ENCODE measurements at places on chromosomes 3 and 15.
A peak's percentile ranks its signal among the peaks of the same experiment; 100 is the strongest.

DNA sequence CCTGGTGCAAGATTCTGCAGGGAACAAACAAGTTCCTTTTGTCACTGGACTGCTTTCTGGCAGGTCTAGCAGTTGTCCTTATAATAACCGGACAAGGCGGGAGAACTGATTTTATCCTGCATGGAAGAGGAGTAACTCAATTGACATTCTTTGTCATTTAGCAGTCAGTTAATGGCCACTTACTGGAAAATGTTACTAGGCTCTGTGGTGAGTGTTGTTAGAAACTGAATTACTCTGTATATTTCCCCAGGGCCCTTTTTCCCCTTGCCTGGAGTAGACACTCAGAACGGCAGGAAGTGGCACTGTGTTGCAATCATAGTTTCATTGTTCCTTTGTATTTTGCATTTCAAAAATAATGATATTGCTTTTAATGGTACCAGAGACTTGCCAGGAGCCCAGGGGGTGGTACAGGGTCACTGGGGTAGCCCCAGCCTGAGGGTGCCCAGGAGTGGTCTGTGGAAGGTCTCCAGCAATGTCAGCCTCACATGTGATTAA, 318.6 kb upstream of the LRRFIP2 start:
- peak; percentile 8 for DNase-seq

DNA sequence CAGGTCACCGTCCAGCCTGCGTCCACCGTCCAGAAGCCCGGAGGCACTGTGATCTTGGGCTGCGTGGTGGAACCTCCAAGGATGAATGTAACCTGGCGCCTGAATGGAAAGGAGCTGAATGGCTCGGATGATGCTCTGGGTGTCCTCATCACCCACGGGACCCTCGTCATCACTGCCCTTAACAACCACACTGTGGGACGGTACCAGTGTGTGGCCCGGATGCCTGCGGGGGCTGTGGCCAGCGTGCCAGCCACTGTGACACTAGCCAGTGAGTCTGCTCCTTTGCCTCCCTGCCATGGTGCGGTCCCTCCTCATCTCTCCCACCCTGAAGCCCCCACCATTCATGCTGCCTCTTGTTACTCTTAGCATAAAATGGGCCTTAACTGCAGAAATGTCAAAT, 39.2 kb downstream of the BOC start:
- DNase-seq = no peak

GRCh38 chr3:157520485-157521150, 17.4 kb upstream of the VEPH1 start:
- no peak for DNase-seq

- peak; percentile 67 for DNase-seq
These were observed 25.9 kb downstream of the ACP3 start for GRCh38 chr3:132343018-132343612.

GRCh38 chr15:43107751-43108150, 1.9 kb upstream of the UBR1 start:
- no peak for DNase-seq

- DNase-seq = peak; percentile 58
These were observed 6.6 kb downstream of the MAP2K5 start for GRCh38 chr15:67548862-67549651.

- DNase-seq = no peak
These were observed 123.8 kb downstream of the B3GALNT1 start for GRCh38 chr3:160981217-160981938.

GRCh38 chr3:138019281-138020069, 9.5 kb downstream of the CLDN18 start:
- no peak for DNase-seq

DNA sequence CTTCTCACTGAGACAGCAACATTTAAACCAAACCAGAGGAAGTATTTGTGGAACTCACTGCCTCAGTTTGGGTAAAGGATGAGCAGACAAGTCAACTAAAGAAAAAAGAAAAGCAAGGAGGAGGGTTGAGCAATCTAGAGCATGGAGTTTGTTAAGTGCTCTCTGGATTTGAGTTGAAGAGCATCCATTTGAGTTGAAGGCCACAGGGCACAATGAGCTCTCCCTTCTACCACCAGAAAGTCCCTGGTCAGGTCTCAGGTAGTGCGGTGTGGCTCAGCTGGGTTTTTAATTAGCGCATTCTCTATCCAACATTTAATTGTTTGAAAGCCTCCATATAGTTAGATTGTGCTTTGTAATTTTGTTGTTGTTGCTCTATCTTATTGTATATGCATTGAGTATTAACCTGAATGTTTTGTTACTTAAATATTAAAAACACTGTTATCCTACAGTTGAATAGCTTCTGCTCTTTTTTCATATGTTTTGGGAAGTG, 23.3 kb downstream of the CLDN18 start:
- no peak for DNase-seq

- no peak for DNase-seq
These were observed 347.7 kb upstream of the TGFBR2 start for GRCh38 chr3:30258426-30259392.

- DNase-seq = no peak
These were observed 23.0 kb upstream of the TOP2B start for GRCh38 chr3:25687742-25688141.

DNA sequence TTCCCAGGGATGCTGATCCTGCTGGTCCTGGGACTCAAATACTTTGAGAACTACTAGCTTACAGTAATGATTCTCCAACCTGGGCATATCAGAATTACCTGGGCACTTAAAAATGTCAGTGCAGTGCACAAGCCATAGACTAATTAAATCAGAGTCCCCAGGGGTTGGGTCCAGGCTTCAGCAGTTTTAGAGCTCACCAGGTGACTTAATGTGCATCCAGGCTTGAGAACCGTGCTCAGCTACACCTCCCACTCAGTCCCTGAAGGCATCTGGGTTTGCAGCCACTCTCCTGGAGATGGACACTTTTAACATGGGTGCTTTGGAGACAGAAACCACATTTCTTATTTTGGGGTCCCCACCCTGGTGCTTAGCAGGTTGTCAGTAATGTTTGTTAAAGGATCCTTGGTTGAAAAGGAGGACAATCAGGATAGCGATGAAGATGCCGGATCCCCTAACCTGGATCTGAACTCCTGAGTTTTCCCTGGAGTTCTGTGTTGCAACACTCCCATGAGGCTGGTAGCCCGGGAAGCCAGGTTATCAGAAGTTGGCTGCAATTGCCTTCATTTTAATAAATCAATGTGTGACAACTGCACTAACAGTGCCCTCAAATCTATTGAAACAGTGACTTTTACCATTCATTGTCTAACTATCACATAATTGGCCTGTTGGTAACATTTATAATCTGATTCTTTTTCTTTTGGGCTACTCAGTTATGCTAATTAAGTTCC, 48.1 kb downstream of the BFSP2 start:
- DNase-seq = no peak

DNA sequence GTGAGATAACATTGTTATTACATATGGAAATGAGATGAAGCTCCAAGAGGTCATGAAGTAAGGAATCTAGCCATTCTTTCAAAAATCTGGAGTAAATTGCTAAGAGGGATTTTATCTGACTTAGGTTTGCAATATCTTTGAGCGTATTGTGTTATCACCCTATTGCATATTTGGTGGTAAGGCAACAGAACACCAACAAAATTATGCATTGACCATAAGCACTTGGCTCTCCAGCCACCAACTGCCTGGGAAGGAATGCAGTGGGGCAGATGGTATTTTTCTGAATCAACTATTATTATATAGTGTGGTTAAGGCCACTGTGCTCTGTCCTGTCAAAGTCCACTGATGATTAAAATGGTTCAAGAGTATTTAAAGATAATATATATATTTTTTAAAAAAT, 287.9 kb upstream of the SEMA6D start:
- no peak for DNase-seq

DNA sequence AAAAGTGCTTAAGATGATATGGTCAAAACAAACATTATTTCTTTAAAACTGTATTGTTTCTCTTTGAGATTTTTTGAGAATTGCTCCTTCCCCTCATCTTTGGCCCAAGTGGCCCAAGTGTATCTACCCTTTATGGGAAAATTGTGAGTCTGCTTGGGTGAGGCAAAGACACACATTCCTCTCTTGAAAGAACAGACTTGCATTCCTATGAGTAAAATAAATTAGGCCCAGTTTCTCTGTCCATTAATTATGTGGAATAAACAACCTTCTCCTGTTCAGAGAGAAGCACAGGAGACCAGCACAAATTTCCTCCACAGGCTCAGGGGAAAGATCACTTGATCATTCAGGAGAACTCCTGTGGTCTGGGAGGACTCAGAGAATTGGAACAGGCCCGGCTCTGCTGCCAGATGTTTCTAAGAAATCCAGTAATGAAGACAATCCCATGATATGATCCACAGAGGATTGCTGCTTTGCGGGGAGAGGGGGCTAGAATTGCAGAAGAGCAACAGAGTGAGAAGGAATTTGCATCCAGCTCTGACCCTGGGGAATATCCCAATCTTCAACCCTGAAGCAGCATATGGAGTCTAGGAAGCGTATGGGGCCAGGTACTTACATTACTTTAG, 53.8 kb upstream of the BOC start:
- no peak for DNase-seq

GRCh38 chr3:2927259-2927658, 182.9 kb downstream of the IL5RA start:
- DNase-seq = no peak
